Neural crest cell (in vitro differentiated cells): ENCODE measurements at places on chromosomes 5 and 9. TPM values are rescaled to one million over a fixed set of nuclear protein-coding genes. Genes with fewer than 3 reads are reported as not detected.

- no peak for DNase-seq
Measured at GRCh38 chr9:134660407-134660806, 18.8 kb downstream of the COL5A1 start.

GRCh38 chr5:32029261-32029660 is 144.9 kb downstream of the GOLPH3 start:
- DNase-seq = no peak

DNA sequence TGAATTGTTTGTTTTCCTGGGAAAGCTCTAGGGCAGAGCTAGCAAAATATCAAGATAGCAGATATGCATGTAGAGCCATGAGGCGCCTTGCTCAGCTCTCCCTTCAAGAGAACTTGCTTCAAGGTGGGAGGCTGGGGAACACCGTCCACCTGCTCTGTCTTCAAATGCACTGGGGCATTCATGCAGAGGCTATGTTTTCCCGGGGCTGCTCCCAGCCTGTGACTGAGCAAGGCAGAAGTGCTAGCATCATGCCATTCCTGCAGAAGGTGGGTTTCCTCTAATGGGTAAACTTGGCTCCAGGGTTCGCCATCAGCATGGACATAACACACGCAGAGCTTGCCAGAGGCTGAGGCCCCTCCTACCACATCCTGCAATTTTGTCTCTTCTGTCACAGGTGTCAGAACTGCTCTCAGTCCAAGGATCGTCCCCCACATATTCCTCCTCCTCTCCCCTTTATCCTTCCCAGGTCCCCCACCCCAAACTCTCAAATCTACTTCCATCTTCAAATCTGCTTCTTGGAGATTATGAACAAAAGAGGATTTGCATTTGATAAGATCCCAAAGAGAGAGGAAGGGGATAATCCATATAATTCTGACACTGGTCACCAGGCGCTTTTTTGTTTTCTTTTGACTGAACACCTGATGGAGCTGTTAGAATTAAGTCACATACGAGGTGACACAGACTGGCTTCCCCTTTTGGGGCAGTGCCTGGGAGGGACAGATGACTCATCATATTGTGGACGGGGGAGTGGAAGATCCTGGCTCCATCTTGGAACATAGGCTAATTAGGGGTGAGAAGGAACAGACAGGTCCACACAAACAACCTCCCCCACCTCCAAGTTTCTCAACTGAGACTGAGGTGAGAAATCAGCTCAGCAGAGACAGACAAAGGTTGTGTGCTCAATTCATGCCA is 85.0 kb upstream of the TAF11L2 start:
- no peak for DNase-seq

DNA sequence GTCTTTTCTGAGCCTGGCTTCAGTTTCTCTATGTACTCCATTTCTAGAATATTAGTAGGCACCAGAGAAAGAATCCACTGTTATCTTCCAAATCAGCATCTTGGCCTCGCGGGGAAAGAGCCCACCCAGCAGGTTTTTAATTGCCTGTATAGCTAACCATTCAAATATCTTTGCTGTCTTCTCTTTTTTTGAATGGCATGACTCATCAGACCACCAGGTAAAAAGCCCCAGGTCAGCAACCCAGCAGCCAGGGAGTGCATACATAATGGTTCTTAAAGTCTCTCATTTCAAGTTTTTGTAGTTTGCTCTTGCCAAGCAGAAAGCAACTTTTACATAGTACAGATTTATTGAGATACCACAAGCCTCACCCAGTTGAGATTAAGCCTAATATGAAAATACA is 50.7 kb downstream of the TMEM167A start:
- DNase-seq = no peak

- DNase-seq = no peak
Measured at GRCh38 chr5:111583758-111584203, 71.4 kb upstream of the STARD4 start.

DNA sequence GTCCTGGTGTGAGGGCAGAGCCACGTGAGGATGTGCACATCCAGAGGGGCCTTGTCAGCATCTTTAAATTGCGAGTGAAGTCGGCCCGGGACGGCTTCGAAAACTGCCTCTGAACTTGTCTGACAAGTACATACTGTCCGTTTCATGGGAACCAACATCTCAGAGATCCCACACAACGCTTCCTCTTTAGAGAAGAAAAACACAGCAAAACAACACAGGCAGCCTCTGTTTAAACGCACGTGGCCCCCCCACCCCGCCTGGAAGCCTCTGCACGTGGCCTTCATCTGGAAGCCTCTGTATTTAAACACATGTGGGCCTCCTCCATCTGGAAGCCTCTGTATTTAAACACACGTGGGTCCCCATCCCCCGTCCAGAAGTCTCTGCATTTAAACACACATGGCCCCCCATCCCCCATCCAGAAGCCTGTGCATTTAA is 29.2 kb downstream of the CEP72 start:
- no peak for DNase-seq

GRCh38 chr5:33969572-33970452 is 14.7 kb downstream of the SLC45A2 start:
- peak; percentile 6 for DNase-seq

DNA sequence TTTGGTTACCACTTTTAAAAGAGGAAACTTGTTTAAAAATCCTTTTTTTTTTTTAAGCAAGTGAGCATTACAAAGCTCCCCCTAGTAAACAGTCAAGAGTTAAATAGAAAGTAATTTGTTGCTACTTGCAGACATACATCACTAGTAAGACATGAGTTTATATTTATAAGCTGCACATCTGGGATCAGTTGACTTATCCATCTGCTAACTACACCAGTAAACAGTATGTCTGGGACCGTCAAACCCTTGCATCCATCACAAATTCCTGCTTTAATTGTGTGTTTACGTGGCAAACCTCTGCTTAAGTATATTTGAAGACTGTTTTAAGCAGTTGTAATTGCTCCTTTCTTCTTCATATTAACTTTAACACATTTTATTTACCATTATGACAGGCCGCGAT is 146.8 kb downstream of the EBF1 start:
- no peak for DNase-seq

DNA sequence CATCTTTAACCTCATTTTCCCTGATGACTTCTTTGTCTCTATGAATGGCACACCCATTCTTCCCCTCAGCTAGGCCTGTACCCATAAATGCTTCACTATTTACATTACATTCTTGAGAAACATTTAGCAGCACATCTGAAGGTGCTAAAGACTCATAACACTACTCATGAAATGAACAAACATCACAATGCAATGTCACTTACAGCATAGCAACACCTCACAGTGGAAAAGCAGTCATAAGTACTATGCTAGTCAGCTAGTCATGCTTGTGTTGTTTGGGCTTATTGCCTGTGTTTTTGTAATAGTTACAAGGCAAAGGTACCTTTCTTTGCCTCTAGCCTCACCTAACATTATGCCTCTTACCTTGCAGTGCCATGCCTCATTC is 228.9 kb downstream of the KIAA0825 start:
- DNase-seq = no peak

GRCh38 chr5:72468024-72468423 is 39.2 kb downstream of the ZNF366 start:
- DNase-seq = no peak

GRCh38 chr9:116100711-116101121 is 52.9 kb upstream of the PAPPA start:
- DNase-seq = no peak

GRCh38 chr9:89398621-89399020 is 80.3 kb downstream of the SECISBP2 start:
- DNase-seq = no peak

DNA sequence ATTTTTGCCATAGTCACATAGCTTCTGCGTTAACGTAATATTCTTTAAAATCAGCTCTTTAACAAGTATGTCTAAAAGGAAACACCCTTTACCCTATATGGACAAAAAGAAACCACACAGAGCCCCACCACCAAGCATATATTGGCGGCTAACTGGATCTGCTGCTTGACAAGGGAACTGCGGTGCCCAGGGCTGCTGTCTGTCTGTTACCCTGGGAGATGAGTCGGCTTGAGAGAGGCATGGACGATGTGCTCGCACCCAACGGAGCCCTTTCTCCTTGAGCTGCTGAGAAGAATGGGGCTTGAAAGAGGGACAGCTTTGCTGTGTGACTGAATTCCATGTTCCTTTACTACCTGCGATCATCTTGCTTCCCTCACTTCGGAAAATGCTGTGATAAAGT is 158.6 kb upstream of the SHB start:
- no peak for DNase-seq

DNA sequence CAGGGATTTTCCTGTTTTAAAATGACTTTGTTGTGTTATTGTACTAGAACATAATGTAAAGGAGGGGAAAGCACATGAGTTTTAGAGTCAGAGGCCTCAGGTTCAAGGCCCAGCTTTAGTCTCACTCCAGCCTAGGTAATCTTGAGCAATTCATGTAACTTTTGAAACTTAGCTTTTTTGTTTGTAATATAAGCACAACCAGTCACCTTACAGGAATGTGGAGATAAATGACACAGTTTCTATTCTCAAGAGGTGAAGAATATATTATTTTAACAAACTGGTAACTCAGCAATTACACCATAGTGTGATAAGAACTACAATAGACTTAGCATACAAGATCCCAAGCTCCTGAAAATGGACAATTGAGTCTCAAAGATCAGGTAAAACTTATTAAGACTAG is 51.2 kb downstream of the ADAMTS19 start:
- no peak for DNase-seq

GRCh38 chr5:97737608-97738007 is 554.6 kb upstream of the RIOK2 start:
- no peak for DNase-seq

- no peak for DNase-seq
Measured at GRCh38 chr5:59115345-59115744, 532.5 kb downstream of the RAB3C start.

DNA sequence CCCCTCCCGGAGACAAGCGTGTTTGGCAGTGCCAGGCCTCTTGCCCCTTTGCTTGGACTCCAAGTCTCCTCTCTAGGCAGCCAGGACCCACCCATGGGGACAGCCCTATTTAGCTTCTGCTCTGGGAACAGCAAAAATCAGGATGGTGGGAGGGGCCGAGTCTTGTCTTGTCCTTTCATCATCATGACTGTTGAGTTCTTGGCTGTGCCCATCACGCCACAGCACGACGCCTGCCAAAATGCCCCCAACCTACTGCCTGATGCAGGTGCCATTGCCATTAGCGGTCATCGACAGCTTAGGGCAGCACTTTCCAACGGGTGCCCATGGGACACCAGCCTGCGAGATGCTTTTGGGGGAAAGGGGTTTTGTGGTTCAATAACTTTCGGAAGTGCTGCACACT is 18.9 kb downstream of the PLPP7 start:
- no peak for DNase-seq

DNA sequence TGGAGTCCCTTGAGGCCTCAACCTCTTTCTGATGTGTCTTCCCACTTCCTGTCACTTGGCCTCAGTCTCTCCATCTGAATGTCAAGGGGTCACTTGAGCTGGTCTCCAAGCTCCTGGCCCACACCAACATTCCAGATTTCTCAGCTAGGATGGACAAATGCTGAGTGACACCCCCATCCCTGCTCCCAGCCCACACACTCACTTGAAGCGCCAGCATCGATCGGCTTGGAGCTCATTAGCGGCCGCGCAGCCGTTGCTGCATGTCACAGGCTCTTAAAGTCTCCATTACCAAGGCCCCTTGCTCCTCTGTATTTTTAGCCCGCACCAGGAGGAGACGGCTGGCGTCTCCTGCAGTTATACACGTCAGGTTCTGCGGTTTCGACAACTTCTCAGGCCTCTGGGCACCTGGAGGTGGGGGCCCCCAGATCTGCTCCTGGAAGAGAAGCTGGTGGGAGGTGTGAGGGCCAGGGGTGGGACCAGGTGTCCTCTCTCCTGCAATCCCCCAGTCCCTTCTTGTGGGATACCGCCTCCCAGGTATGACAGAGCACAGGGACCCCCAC is 33.4 kb upstream of the ARAP3 start:
- DNase-seq = no peak

DNA sequence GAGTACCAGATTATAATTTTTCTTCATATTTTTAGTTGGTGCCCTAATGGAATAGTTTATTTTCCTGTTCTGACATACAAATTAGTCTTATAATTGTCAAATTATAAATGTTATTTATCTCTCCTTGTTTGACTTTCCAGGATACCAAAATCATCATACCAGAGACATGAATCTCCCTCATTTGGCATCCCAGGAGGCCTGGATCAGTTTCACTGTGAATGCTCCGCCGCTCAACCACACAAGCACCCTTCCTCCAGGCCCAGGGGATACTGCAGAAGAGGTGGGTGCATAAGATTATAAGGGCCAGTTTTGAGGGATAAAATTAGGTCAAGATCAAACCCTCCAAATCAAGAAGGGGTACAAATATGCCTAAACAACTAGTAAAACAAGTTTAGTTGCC is 1229.3 kb downstream of the CDH12 start:
- no peak for DNase-seq

- DNase-seq = no peak
Measured at GRCh38 chr9:134046894-134047681, 20.7 kb downstream of the BRD3 start.

DNA sequence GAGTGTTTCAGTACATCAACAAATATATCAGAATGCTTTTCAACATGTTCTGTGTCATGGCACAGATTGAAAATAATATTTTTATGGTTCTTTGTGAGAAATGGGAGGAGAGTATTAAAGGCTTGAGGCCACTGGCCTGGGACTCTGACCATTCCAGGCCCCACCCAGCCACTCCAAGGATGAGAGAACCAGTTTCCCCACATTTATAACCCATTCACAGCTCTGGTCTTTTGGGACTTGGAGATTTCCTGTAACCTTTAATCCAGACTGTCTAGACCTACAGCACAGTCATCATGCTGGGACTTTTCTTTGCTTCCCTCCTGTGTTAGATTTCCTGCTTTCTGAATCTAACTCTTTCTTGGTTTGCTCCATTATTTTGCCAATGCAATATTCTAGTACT is 389.6 kb downstream of the KIAA0825 start:
- DNase-seq = no peak

- no peak for DNase-seq
Measured at GRCh38 chr9:127561491-127562278, 50.4 kb upstream of the STXBP1 start.

DNA sequence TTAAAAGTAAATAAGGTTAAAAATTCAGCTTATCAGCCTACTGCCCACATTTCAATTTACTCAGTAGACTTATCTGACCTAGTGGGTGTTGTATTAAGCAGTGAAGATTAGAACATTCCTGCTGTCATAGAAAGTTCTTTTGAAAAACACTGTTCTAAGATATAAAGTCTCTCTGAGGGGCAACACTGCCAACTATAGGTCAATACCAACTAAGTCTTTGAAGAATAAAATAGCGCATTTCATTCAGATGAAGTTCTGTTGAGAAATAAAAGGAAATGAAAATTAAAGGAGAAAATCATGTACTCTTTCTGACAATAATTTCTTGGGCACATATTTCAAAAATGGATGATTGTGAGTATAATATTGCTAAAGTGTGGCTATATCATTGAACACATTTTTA is 86.8 kb downstream of the PTPRD start:
- DNase-seq = no peak

GRCh38 chr9:87887661-87888480 is 5.2 kb downstream of the SPATA31E1 start:
- no peak for DNase-seq

TRIP13 gene
- 27.6 and 32.6 TPM in 2 replicates for total RNA-seq

FBXL7 gene
- total RNA-seq = 20.7 and 20.8 TPM in 2 replicates

CKMT2 gene
- total RNA-seq = 0.86 TPM in 1 of 2 replicates, not detected in the other

BHMT gene
- total RNA-seq = not detected in 2 replicates

DNAJC25 gene
- 6.0 and 6.3 TPM in 2 replicates for total RNA-seq

CARD9 gene
- total RNA-seq = 1.3 and 1.4 TPM in 2 replicates

SPINK4 gene
- not detected in 2 replicates for total RNA-seq

PCA3 gene
- not detected in 2 replicates for total RNA-seq

IFNK gene
- total RNA-seq = not detected in 2 replicates

SOHLH1 gene
- not detected in 2 replicates for total RNA-seq

PPWD1 gene
- 38.6 and 42.0 TPM in 2 replicates for total RNA-seq

HSD17B3 gene
- not detected in 2 replicates for total RNA-seq

PROB1 gene
- 2.2 and 2.4 TPM in 2 replicates for total RNA-seq

ZSWIM6 gene
- 33.8 and 34.3 TPM in 2 replicates for total RNA-seq
